PC-3 (cell line): ENCODE measurements at places on chromosomes 2 and 18. TPM values are rescaled to one million over a fixed set of nuclear protein-coding genes. Genes with fewer than 3 reads are reported as not detected.

GATA6 gene
- 19.4 and 24.1 TPM in 2 replicates for total RNA-seq

CTLA4 gene
- not detected in 2 replicates for total RNA-seq

DNA sequence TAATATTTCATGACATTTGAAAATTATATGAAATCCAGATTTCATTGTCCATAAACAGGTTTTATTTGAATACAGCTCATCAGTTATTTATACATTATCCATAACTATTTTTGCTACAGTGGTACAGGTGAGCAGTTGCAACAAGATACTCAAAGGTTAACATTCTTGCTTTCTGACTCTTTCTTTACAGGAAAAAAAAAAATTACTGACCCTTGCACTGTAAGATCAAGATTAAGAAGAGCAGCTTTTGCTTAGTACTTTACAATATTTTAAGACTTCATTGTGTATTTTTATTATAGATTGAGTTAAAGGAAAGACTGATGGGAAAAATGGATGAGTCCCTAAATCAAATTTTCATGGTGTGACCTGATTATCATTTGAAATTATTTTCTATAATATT lies 11.2 kb downstream of the ETAA1 start:
- H3K36me3 ChIP-seq: peaks cover 33% of the 10 kb centered on the region; the same call in 1 of the 2 replicates
- no peak overlapping the region for H3K4me3 ChIP-seq
- H3K27me3 ChIP-seq: no peaks in the 10 kb centered on the region
- H3K27ac ChIP-seq: no peak overlapping the region
- H3K4me1 ChIP-seq: no peaks in the 10 kb centered on the region
- peak; percentile 7 for DNase-seq

- no peak overlapping the region for H3K27ac ChIP-seq
- no peak for DNase-seq
- H3K27me3 ChIP-seq: no peaks in the 10 kb centered on the region
- H3K4me3 ChIP-seq: no peak overlapping the region
- peaks cover 13% of the 10 kb centered on the region for H3K36me3 ChIP-seq
Measured at GRCh38 chr2:235052514-235053354, 100.9 kb downstream of the SH3BP4 start.
